ENCODE measurements at places on chromosomes 3 and 15.

DNA sequence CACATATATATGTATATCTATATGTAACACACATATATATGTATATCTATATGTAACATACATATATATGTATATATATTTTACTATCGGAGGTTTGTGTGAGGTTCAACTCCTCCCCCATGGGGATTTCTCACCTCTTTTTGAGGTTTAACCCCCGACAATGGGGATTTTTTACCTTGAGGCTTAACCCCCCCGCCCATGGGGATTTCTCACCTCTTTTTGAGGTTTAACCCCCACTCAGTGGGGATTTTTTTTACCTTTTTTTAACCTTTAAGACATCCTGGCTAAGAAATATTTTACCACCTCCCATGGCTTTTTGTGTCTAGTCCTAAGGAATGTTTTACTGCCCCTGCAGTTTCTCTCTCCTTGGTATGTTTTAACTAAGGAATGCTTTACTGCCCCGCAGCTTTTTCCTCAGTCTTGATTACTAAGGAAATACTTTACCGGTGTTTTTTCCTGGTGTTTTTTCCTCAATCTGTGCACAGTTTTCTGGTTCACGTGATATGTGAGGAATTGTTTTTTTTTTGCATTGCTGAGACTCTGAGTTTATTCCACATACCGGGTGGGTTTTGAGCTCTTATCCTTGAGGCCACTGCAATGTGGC is 185.2 kb downstream of the KLF13 start:
- DNase-seq: peak; percentile 66

DNA sequence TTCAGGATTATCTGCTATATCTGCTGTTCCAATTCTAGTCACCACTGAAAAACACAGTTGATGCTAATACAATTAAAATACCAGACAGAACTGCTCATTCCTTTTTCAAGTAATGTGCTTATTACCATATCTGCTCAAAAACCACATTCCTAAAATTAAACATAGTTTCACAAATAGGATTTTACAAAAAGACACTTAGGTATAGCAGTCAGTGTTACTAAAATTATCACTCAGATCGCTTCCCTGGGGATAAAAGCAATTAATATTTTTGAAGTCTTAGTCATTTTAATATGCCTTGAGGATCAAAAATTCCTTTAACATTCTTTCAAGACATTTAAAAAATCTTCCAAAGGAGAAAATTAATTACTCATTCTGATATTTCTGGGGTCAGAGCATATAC is 71.5 kb downstream of the RAD18 start:
- no peak for DNase-seq

GRCh38 chr3:111721747-111722146 is 126.6 kb upstream of the ZBED2 start:
- no peak for DNase-seq

DNA sequence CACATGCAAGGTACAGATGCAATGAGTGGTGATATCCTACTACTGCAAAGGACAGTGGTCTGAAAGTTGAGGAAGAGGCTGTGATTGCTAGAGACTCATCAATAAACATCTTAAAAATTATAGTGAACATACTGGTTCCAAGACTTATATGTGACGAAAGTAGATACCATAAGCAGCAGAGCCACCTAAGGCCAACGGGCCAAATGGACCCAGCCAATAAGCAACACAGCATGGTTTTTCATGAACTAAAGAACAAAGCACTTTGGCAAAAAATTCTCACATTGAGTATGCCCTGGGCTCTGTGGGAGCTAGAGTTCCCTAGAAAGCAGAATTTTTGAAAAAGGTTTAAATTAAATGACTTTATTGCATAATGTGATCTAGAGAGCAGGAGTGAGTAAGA is 272.1 kb downstream of the SI start:
- DNase-seq: no peak

DNA sequence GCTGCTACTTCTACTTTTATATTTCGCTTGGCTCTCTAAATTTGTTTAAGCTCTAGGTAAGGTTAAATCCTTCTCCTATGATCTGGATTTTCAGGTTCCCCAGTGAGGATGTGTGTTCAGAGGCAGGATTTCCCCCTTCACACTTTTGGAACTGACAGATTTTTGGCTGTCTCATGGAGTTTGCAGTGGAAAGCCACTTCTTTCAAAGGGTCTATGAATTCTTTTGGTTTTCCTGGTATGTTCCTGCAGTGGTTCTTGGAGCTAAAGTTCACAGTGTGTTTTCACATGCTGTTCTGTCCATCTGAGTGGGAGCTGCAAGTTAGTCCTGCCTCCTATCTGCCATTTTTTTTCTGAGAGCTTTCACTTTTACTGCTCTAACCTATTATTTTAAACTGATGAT is 21.6 kb upstream of the TIGIT start:
- DNase-seq: no peak

DNA sequence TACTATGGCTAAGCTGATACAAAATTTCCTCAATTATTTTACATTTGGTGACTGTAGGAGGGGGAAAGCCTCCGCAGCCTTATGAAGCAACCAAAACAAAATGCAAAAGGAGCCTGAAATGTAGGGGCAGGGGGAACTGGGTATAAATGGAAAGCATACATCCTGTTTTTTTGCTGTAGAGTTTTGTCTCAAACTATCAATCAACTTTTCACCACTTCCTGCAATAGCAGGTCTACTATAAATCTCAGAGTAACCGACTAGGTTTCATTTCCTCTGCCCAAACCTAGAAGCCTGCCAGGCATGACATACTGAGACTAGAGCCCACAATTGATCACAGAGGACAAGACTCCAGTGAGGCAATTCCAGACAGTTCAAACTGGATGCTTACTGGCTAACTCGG is 91.3 kb downstream of the SHQ1 start:
- DNase-seq: peak; percentile 82

DNA sequence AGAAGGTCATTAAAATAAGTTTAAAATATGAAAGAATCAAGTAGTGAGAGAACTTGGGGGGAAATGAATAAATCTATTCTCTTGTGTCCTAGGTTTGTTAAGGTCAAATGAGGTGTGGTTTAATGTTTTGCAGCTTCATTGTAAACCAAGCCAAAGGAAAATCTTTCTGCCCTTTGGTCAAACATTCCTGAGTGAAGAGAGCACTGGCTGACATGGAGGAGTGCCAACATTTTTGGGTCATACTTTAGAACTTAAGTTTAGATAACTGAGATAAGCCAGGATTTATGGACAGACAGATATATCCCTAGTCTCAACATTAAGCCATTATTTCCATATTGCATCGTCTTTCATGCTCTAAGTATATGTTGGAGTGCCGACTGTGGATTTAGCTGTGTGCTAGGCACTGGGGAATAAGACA is 66.4 kb downstream of the PTPRG start:
- DNase-seq: no peak

DNA sequence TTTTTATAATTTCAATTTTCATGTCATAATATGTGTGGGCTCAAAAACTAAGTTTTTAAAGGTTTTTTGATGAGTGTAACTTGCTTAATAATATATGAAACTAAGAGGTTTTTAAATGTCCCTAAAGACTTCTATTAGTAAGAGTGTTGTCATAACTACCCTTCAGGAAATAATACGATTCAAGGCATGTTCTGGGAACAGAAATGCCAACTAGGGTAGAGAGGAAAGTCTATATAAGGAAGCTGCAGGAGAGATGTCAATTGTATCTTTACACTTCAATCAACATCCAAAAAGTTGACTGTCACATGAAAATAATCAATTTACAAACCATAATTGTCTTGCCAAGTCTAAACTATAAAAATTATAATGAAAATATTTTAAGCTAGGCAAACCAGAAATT is 76.3 kb downstream of the SMARCC1 start:
- no peak for DNase-seq

GRCh38 chr3:6747017-6747416 is 113.9 kb upstream of the GRM7 start:
- DNase-seq: no peak

DNA sequence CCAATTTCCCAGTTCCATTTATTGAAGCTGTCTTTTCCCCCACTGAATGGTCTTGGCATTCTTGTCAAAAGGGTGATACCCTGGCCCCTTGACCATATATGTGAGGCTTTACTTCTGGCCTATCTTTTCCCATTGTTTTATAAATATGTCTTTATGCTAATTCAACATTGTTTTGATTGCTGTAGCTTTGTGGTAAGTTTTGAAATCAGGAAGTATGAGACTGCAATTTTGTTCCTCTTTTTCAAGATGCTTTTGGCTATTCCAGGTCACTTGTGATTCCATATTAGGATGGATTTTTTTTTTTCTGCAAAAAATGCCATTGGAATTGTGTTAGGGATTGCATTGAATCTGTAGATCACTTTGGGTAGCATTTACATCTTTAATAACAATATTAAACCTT is 141.2 kb upstream of the MANF start:
- DNase-seq: no peak

GRCh38 chr3:125143982-125144652 is 68.4 kb downstream of the SLC12A8 start:
- DNase-seq: no peak
